ENCODE measurements at places on chromosomes 1 and 21.
A peak's percentile ranks its signal among the peaks of the same experiment; 100 is the strongest.

- DNase-seq, result no peak
Measured at GRCh38 chr1:169704797-169705196, 6.6 kb downstream of the SELL start.

GRCh38 chr1:79737193-79737592 is 730.7 kb upstream of the ADGRL4 start:
- DNase-seq, result no peak

GRCh38 chr21:45517249-45518065 is 24.8 kb downstream of the SLC19A1 start:
- DNase-seq, result no peak

- no peak for DNase-seq
Measured at GRCh38 chr1:243513726-243514491, 258.1 kb downstream of the SDCCAG8 start.

DNA sequence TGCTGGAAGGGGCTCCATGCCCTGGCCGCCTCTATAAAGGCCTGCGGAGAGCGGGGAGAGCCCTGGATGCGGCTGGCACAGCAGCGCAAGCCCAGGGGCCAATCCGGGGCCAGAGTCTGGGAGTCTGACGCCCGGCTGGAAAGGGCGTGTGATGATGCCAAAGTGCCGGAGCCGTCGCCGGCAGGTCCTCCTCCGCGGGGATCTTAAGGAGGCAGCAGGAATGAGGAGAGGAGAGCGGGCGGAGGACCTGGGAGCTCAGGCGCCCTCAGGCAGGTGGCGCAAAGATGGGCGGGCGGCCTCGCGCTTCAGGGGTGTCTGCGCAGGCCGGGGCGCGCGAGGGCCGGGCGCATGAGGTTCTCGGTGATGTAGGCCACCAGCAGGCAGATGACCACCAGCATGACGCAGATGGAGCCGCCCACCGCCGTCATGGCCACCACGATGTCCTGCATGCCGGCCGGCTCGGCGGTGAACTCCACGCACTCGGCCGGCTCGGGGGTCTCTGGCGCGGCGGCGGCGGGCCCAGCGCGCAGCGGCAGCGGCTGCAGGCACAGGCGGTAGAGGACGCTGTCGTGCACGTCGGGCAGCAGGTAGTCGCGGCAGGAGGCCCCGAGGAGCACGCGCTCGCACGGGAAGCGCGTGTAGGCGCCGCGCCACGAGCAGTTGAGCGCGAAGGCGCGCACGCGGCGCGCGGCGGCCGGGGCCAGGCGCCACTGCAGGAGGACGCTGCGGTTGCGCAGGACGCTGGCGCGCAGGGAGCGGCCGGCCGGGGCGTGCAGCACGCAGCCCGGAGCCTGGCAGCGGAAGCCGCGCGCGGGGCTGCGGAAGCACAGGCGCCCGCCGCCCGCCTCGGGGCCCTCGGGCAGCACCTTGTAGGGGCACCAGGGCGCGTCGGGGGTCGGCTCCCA is 653 bp downstream of the FNDC10 start:
- DNase-seq, result no peak

- DNase-seq, result no peak
Measured at GRCh38 chr1:202123336-202123813, 658 bp downstream of the GPR37L1 start.

GRCh38 chr1:17244821-17245740 is 3.8 kb upstream of the PADI3 start:
- DNase-seq, result no peak

DNA sequence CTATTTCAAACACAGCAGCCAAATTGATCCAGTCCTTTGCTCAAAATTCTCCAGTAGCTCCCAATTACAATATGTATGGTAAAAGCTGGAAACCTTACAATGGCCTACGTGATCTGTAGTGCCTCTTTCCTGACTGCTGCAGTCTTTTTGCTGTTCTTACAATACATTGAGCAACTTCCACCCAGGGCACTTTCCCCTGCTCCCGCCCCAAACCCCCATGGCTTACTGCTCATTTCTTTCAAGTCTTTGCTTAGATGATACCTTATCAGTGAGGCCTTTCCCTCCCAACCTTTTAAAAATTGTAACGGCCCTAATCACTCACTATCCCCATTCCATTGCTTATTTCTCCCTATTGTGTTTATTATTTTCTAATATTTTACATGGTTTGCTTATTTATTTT is 43.9 kb upstream of the APOBEC4 start:
- DNase-seq, result no peak

- no peak for DNase-seq
Measured at GRCh38 chr1:72129869-72130268, 152.5 kb downstream of the NEGR1 start.

GRCh38 chr1:110159168-110159567 is 8.9 kb downstream of the SLC6A17 start:
- no peak for DNase-seq

DNA sequence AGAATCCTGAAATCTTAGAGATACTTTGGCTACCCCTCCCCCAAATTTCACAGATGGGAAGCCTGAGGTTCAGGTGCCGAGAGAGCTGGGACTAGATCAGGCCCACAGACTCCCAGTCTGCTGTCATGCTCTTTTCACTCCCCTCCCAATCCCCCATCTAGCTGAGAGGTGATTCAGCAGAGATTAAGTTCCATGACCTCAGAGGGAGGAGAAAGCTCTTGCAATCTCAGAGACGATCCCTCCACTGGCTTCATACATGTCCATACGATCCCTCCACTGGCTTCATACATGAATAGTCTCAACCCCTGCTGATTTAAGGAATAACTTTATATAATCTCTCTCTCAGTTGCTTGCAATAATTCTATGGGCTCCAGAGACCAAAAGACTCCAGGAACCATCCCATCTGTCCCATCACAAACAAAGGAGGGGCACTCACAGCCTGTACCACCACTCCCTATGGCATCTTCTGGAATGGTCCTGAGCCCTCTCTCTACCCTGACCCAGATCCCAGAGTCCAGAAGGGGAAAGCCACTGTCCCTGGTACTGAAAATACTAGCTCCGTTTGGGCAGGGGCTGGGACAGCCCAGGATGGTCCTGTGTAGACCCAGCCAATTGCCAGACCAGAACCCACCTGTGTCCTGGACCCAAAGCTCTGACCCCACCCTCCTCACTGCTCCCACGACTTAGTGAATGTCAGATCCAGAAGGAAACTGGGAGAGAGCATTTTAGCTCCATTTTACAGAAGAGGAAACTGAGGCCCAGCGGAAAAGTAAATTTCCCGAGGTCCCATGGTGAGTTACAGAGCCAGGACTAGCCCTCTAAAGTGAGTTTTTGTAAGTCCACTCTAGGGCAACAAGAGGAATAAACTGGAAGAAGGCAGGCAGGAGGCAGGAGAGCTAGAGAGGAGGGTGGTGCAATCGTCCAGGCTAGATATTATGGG is 27.1 kb downstream of the RIMS3 start:
- no peak for DNase-seq

- DNase-seq, result no peak
Measured at GRCh38 chr1:69363236-69363635, 204.5 kb upstream of the LRRC7 start.

DNA sequence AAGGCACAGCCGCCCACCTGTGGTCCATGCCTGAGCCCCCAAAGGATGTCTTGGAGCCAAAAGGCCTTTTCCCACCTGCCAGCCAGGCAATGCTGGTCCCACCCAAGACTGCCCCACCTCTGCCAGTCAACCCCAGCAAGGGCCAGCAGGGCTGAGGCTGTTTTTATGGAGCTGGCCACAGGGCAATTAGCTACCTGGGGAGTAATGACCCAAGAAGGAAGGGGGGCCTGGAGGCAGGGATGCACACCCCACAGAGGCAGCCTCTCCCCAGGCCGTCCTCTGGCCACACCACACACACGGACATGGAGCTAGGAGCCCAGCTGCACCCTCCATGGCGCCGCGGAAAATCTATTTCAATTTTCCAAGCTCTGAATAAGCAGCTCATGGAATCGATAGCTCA is 27.2 kb downstream of the CHD5 start:
- DNase-seq, result no peak

- DNase-seq, result peak; percentile 19
Measured at GRCh38 chr1:173914366-173914871, 2.7 kb downstream of the SERPINC1 start.

GRCh38 chr1:54110996-54111395 is 41.8 kb downstream of the CDCP2 start:
- no peak for DNase-seq

- no peak for DNase-seq
Measured at GRCh38 chr1:100380635-100381034, 28.3 kb downstream of the CDC14A start.

DNA sequence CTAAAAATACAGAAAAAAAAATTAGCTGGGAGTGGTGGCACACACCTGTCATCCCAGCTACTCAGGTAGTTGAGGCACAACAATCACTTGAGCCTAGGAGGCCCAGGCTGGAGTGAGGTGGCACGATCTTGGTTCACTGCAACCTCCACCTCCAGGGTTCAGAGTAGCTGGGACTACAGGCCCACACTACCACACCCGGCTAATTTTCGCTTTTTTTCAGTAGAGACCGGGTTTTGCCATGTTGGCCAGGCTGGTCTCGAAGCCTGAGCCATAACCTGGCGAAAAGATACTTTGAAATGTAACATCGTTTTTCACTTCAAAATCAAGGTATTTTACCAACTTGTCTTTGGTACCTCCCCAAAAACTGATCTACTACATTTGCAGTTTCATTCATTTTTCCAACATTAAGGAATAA is 6.1 kb downstream of the GAS5 start:
- DNase-seq, result no peak

DNA sequence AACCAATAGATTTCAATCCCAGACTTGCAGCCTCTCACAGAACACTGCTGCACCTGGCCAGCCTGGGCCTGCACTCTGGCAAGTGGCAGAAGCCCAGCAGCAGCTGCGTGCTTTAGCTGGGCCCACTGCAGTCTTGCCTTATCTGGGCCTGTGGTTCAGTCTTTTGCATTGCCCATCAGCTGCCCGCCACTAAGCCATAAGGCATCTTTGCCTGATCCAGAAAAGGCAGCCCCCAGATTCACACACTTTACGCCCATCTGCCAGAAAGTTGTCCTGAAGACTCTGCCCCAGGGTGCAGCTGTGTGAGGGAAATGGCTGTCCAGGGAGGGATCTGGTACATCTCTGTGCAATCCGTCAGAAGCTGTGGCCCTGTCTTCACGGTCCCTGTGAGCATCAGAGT is 217.0 kb downstream of the DNAH14 start:
- no peak for DNase-seq

- DNase-seq, result no peak
Measured at GRCh38 chr1:202244841-202245261, 51.3 kb downstream of the LGR6 start.

GRCh38 chr1:111269825-111270406 is 20.7 kb upstream of the CHIA start:
- DNase-seq, result no peak

- no peak for DNase-seq
Measured at GRCh38 chr1:118881751-118882150, 106.4 kb downstream of the TBX15 start.

DNA sequence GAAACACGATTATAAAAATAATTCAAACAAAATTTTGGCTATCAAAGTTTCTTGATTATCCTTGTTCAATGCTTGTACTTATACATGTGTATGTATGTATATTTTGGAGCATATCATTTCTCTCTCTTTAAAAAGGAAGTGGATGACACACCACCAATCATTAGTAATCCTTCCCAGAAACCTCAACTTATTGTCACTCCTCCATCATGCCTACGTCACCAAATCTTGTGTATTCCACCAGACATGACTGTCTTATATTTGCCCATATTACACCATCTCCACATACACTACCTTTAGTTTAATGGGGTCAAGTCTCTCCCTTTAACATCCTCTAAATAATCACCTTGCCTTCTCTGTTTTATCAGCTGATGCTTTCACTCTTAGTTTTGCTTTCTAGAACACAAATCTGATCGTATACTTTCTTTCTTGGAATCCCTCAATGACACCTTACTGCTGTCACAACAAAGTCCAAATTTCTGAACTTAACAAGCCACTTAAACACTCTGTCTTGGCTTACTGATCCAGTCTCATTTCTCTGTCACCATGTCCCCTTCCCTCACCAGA is 124.0 kb downstream of the BRINP3 start:
- DNase-seq, result no peak

DNA sequence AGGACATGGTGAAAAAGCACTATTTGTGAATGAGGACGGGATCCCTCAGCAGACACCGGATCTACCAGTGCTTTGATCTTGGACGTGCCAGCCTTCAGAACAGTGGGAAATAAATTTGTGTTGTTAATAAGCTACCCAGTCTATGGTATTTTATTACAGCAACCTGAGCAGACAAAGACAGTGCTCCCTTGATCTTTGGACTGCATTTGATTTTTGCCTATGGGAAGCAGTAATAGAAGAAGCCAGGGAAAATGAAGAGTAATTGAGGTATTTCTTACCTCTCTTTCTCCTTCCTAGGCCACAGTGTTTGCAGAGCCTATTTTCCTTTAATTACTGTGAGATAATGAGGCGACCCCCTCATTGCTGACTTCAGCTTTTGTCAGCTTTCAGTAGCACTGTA is 87.9 kb downstream of the PDE4B start:
- no peak for DNase-seq

DNA sequence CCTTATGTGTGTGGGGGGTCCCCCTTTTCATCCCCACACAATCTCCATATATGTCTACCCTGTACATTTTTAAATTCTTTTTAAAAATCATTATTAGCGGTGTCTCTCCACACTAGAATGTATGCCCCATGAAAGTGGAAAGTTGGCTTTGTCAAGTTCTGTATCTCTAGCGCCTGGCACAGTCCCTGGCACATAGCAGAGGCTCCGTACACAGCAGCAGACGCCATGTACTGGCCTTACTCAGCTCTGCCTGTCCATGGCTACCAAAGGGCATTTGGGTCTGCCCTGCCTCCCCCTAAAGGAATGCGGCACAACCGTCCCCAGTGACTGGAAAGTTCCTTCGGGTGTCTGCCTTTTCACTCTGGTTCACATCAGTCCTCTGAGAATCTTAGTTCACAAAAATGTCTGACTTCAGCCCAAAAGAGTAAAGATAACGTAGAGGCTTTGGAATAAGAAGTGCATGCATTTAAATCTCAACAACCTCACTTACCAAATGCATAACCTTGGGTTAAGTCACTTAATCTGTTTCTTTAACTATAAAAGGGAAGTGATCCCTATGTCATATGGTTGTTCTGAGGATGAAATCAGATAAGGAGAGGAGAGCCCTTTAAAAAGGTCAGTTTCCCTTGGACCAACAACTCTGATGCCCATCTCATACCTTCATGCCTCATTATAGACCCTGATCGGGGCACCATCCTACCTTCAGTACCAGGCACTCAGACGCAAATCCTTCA is 61.1 kb downstream of the CD46 start:
- DNase-seq, result no peak

GRCh38 chr21:29334717-29335428 is 36.2 kb downstream of the BACH1 start:
- DNase-seq, result no peak

- DNase-seq, result no peak
Measured at GRCh38 chr1:24557220-24557619, 1.3 kb downstream of the NCMAP start.

GRCh38 chr1:242242983-242243382 is 244.1 kb upstream of the MAP1LC3C start:
- DNase-seq, result no peak

GRCh38 chr1:24926563-24927249 is 3.4 kb downstream of the RUNX3 start:
- no peak for DNase-seq

GRCh38 chr1:44170281-44170823 is 28.9 kb upstream of the KLF18 start:
- DNase-seq, result no peak

- DNase-seq, result no peak
Measured at GRCh38 chr1:87785386-87785785, 456.7 kb downstream of the LMO4 start.

GRCh38 chr1:92695104-92695503 is 89.8 kb downstream of the EVI5 start:
- DNase-seq, result no peak

- no peak for DNase-seq
Measured at GRCh38 chr1:46687921-46688509, 16.4 kb downstream of the TEX38 start.

Data from activated CD8-positive, alpha-beta memory T cell treated with anti-CD3 and anti-CD28 coated beads, Interleukin-2, amount 50 U/mL, for 4 hours (primary cell).